Astrocyte of the hippocampus (primary cell): ENCODE measurements at places on chromosomes 12 and 14.

DNA sequence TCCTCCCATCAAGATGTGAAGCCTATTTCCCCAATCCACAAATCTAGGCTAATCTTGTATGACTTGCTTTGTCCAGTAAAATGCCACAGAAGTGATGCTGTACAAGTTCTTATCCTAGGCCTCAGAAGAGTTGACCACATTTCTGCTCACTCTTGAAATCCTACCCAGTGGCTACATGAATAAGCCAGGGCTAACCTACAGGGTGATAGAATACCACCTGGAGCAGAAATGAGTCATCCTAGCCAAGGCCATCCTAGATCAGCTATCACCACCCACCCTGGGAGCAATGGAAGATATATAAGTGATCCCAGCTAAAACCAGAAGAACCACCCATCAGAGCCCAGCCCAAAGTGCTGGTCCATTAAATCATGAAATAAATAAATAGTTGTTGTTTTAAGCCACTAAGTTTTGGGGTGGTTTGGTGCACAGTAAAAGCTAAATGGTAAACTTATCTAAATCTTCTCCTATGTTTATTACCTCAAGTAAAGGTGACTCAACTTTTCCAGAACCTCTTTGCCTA is 105.1 kb downstream of the RPS29 start:
- DNase-seq, result no peak

DNA sequence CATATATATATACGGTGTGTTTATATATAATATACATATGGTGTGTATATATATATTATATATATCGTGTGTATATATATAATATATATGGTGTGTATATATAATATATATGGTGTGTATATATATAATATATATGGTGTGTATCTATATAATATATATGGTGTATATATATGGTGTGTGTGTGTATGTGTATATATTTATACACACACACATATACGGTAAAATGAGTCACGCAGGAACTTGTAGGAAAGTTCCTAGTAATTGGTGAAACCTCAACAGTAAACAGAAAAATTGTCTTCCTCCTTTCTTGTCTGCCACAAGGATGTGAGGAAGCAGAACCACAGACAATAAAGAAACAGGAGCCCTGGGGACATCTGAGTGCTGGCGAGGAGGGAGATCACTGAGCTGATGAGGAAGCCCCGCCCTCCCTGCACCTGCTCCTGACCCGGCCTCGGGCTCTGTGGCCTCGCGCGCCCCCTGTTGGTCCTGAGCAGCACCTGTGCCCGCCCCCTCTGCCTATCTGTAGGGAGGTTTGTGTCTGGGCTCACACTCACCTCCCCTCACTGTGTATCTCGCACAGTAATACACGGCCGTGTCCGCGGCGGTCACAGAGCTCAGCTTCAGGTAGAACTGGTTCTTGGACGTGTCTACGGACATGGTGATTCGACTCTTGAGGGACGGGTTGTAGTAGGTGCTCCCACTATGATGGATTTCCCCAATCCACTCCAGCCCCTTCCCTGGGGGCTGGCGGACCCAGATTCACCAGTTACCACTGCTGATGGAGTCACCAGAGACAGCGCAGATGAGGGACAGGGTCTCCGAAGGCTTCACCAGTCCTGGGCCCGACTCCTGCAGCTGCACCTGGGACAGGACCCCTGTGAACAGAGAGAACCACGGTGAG is 1079.4 kb downstream of the TMEM121 start:
- DNase-seq, result no peak

DNA sequence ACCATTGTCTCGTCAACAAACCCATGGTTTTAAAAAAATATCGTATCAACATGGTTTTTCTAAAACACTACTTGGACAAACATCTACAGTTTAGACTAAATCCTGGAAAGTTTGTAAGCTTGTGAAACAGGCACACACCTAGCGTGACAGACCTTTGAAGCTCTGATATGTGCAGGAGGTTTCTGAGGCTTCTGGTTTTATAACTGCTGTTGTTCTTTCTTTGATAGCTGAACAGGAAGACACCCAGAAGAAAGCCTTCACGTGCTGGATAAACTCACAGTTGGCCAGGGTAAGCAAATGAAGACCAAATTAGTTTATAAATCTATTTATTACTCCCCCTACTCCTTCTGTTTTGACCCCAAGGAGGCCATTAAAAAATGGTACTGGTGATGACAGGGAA is 87.6 kb downstream of the SYNE2 start:
- no peak for DNase-seq

- no peak for DNase-seq
Observed at GRCh38 chr14:44613061-44613712, 106.1 kb upstream of the FSCB start.

GRCh38 chr12:7557227-7557626 is 53.6 kb upstream of the CD163 start:
- no peak for DNase-seq

DNA sequence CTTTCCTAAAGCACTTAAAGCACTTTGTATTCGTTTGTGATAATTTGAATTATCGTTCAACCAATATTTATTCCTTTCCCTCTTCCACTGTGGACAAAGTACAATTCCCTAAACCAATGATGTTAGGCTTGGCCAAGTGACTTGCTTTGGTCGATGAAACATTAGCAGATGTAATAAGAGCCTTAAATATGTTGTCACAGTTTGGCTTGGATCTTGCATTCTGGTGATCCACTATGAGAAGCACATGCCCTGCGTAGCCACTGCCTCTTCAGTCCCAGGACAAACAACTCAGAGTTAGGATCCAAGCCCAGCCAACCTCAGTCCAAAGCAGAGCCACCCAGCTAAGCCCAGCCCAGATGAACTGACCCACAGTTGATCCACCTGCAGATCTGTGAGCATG is 8.4 kb upstream of the C12orf75 start:
- no peak for DNase-seq

- DNase-seq, result peak; percentile 55
Observed at GRCh38 chr12:86230516-86231146, 25.6 kb downstream of the MGAT4C start.

- DNase-seq, result no peak
Observed at GRCh38 chr12:88947486-88948043, 367.3 kb upstream of the KITLG start.

DNA sequence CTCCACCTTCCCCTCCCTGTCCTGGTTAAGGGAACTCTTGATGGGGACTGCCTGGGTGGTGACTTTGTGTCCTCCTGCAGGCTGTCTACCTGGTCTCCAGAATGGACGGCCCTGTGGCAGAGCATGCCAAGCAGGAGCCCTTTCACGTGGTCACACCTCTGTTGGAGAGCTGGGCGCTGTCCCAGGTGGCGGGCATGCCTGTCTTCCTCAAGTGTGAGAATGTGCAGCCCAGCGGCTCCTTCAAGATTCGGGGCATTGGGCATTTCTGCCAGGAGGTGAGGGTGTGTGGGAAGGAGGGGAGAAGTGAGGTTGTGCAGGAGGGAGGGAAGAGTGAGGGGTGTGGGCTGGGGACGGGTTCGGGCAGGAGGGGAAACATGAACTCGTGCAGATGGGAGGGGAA is 5.7 kb downstream of the SDSL start:
- no peak for DNase-seq

GRCh38 chr14:73743431-73743931 is 29.3 kb upstream of the PNMA1 start:
- DNase-seq, result no peak

- no peak for DNase-seq
Observed at GRCh38 chr12:6461401-6462233, 8.9 kb downstream of the VAMP1 start.

DNA sequence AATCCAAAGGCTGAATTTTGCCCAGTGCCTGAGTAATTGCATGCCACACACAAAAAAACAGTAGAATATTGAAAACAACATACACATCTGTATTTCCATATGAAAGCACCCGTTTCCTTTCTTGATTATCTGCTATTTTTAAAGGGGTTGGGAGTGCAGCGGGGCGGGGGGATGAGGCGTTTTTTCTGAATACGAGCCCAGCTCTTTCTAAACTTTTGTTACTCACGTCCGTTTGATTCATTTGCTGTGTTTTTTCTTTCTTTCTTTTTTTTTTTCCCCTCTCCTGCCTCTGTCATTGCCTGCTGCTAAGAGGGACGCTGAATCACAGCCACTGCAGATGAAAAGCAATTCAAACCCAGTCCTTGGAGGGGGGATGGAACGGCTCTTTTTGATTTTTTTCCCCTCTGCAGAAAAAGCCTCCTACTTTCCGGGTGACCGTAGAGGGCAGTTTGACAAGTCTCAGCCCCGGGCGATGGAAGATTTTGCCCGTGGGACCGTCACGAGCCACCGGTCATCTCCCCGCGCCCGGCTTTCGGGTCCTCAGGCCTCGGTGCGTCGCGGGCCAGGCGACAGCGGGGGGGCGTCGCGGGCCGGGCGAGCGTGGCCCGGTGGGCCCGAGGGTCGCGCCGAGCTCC is 572 bp upstream of the RASSF8 start:
- peak; percentile 82 for DNase-seq

DNA sequence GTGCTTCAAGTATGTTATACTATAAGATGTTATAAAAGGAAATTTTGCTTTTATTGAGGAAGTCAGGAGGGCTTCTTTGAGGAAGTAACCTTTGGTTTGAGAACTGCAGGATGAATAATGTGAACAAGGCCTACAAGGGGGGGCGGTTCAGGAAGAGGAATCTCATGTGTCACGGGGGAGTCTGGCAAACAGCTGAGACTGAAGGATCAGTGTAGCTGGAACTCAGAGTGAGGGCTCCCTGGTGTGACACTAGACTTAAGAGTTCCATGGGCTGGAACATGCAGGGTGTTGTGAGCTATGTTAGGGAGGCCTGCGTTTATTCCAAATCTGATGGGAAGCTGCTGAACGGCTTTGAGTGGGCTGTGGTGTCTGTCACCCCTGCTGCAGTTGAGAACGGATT is 62.3 kb downstream of the UNC79 start:
- DNase-seq, result no peak

DNA sequence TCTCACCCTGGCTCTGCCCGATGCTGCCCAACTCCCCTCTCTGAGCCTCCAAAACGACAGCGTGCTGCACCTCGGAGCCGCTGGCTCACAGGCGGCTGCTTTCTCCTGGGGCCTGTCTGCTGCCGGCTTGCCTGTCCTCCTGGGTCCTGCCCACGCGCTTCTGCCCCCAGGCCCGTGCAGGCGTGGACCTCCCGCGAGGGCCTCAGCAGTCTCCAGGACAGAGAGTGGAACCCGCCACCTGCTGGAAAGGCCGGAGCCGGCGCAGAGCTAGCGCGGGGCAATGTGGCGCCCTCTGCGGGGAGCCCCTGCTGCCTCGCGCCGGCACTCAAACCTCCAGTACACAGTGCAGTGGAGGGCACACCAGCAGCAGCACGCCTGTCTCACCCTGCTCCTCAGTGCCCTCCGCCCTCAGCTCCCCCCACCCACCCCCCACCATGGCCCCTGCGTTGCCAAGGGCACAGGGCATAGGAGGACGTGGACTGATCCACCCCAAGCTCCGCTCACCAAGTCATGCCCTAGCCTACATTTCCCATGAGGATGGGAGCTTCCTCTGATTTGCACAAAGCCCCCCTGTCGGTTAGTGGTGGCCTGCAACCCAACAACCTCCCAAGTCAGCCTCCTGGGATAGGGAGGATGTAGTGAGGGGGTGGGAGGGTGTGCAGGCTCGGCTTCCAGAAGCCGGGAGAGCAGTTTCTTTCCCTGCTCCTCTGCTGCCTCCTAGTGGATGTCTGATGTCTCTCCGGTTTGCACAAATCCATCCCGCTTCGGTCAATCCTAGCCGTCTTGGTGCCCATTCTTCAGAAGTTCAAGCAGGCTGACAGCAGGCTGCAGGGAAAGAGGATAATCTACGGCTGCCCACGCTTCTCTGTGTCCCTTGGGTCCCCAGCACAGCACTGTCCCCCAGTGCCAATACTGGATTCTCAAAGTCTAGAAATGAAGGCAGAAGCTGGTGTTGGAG is 25.2 kb downstream of the KRT8 start:
- peak; percentile 91 for DNase-seq

DNA sequence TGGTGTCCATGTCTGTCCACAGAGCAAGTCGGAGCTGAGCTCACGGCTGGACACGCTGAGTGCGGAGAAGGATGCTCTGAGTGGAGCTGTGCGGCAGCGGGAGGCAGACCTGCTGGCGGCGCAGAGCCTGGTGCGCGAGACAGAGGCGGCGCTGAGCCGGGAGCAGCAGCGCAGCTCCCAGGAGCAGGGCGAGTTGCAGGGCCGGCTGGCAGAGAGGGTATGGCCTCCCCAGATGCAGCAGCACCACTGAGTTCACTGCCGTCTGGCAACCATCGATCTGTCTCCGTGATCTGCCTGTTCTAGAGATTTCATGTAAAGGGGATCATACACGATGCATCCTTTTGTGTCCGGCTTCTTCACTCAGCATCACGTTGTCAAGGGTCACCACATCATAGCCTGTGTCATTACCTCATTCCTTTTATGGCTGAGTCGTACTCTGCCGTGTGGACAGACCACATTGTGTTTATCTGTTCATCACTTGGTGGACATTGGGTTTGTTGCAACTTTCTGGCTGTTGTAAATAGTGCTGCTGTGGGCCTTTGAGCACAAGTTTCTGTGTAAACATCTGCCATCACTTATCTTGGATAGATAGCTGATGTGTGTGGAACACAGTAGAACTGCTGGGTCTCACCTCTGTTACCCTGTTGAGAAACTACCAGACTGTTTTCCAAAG is 21.9 kb downstream of the HIP1R start:
- DNase-seq, result no peak

DNA sequence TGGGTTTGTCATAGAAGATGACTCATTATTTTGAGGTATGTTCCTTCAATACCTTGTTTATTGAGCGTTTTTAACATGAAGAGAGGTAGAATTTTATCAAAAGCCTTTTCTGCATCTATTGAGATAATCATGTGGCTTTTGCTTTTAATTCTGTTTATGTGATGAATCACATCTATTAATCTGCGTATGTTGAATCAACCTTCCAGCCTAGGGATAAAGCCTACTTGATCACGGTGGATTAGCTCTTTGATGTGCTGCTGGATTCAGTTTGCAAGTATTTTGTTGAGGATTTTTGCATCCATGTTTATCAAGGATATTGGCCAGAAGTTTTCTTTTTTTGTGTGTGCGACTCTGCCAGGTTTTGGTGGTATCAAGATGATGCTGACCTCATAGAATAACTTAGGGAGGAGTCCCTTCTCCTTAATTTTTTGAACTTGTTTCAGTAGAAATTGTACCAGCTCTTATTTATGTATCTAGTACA is 602.6 kb downstream of the SNAPC1 start:
- DNase-seq, result peak; percentile 47
